ENCODE measurements at places on chromosomes 1 and 21. TPM values are rescaled to one million over a fixed set of nuclear protein-coding genes. Genes with fewer than 3 reads are reported as not detected.

- DNase-seq: no peak
These were observed 47.1 kb upstream of the IRF2BP2 start for GRCh38 chr1:234656944-234657654.

GRCh38 chr1:118297521-118297920 lies 112.5 kb upstream of the SPAG17 start:
- DNase-seq: no peak

TACSTD2 gene
- polyA plus RNA-seq: not detected

- peak; percentile 46 for DNase-seq
These were observed 898 bp upstream of the TMEM200B start for GRCh38 chr1:29124366-29125236.

TNNI3K gene
- not detected for polyA plus RNA-seq

DNA sequence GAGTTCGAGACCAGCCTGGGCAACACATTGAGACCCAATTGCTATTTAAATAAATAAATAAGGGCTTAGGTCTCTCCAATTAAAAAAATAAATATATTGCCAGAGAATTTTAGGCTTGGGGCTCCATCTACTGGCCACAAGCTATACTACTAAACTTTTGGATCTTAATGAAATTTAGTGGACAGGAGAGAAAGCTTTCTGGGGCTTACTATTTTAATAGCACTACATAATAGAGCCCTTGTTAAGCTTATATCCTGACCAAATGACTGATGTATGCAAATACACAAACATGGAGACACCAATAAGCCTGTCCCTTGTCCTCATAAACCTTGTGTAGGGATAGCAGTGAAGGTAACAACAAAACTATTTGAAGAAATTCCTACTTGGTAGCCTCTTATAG lies 18.4 kb downstream of the CCT3 start:
- DNase-seq: no peak

TCHHL1 gene
- not detected for polyA plus RNA-seq

AADACL4 gene
- polyA plus RNA-seq: not detected

FNDC5 gene
- polyA plus RNA-seq: not detected

- DNase-seq: no peak
These were observed 59.8 kb upstream of the CSF1 start for GRCh38 chr1:109850827-109851226.

- no peak for DNase-seq
These were observed 955 bp upstream of the UBE2G2 start for GRCh38 chr21:44802396-44803153.

GRCh38 chr1:8818325-8818775 lies 910 bp upstream of the RERE start:
- no peak for DNase-seq

All from naive thymus-derived CD4-positive, alpha-beta T cell (primary cell).